ENCODE measurements at places on chromosomes 12 and 14.

GRCh38 chr14:91397965-91398591, 19.5 kb downstream of the CCDC88C start:
- DNase-seq: no peak

DNA sequence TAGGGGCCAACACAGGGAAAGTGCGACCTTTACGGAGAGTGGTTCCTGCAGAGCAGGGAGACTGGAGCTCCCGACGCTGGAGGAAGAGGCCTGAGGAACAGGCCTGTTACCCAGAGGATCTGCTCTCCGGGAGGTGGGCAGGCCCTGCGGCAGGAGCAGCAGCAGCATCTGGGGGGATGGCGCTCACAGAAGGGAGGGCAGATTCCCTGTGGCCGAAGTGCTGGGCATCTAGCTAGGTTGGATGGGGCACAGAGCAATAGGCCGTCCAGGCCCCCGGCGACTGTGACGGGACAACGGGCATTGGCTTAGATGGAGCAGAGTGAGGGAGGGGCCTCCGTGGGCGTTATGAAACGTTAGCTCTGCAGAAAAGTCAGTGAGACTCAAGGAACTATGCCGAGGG, 135.6 kb downstream of the PIWIL1 start:
- no peak for DNase-seq

- DNase-seq: no peak
Measured at GRCh38 chr14:54784060-54784459, 118.6 kb downstream of the GCH1 start.

DNA sequence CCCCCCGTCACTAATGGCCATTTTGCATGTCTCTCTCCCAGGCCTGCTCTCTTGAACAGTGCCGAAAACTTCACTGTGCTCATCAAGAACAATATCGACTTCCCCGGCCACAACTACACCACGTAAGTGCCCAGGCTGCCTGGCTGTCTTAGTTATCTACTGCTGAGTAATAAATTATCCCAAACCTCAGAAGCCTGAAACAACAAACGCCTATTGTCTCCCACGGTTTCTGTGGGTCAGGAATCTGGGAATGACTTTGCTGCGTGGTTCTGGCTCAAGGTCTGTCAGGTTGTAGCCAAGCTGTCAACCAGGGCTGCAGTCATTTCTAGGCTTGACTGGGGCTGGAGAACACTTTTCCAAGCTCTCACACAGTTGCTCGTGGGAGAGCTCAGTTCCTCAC, 32.6 kb downstream of the P2RX7 start:
- DNase-seq: no peak

- DNase-seq: no peak
Measured at GRCh38 chr14:35201066-35201465, 78.7 kb downstream of the PRORP start.

DNA sequence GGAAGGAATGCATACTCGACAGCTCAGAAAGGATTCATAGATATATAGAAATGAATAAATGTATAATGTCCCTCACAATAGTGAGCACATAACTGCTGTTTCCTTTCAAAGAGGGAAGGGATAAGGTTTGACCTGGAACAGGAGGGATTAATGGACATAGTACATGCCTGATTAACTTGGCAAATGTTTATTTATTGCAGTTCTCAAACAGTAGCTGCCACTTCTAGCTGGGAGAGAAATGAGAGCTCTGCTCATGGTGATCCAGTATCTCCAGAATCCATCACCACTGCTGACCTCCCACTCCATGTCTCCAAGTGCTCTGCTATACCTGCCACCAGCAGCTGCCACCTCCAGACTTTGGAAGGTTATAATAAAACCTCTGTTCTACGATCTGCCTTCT, 108.1 kb downstream of the LRIG3 start:
- DNase-seq: no peak
